ENCODE measurements at places on chromosomes 12 and 14. TPM values are rescaled to one million over a fixed set of nuclear protein-coding genes. Genes with fewer than 3 reads are reported as not detected.

LRTM2 gene
- not detected for total RNA-seq

OR6C70 gene
- not detected for total RNA-seq

LRRC9 gene
- 0.05 TPM for total RNA-seq

LRP6 gene
- 27.3 TPM for total RNA-seq

ETFBKMT gene
- total RNA-seq, result 7.9 TPM

OTX2 gene
- not detected for total RNA-seq

HNRNPC gene
- total RNA-seq, result 267 TPM

IFNG-AS1 gene
- not detected for total RNA-seq

PGF gene
- total RNA-seq, result 4.9 TPM

CFAP251 gene
- total RNA-seq, result 0.92 TPM

KRT5 gene
- 1.1 TPM for total RNA-seq

HPD gene
- 2.2 TPM for total RNA-seq

OTUB2 gene
- total RNA-seq, result 0.52 TPM

FOXN4 gene
- total RNA-seq, result not detected

LMO3 gene
- total RNA-seq, result 2.6 TPM

MYH6 gene
- total RNA-seq, result 4,258 TPM

GALC gene
- 15.2 TPM for total RNA-seq

KCNH3 gene
- total RNA-seq, result 0.30 TPM

MGST1 gene
- total RNA-seq, result 23.4 TPM

MYO1H gene
- 0.52 TPM for total RNA-seq

PEX5 gene
- 37.1 TPM for total RNA-seq

- DNase-seq, result peak; percentile 84
Observed at GRCh38 chr12:121128908-121129810, 3.5 kb upstream of the P2RX7 start.

- no peak for DNase-seq
Observed at GRCh38 chr12:6684609-6685008, 4.6 kb downstream of the ZNF384 start.

DNA sequence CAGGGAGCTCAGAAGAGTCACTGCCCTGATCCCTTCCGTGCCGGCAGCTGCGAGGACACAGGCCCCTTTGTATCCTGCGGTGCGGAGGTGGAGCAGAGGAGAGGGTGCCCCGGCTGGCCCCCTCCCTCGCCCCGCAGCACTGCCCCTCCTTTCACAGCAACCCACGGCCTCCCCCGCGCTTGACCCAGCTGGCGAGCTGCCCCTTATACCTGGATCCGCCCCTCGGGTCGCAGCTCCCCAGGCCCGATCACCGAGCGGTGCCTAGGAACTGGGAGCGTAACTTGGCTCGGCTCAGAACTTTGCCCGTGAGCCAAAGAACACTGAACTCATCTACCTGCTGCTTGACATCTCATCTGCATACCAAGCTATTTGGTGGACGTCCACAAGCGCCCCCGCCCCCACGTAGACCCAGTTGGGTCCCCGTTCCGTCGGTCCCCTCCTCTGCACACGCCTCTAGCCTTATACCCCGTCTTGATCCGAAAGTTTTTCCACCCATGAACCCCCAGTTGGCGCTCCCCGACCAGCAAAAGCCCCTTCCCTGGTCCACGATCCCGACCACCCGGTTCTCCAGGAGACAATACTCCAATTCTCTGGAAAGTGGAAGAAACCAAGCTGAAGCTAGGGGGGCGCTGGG is 697 bp upstream of the DNAJC14 start:
- peak; percentile 70 for DNase-seq

GRCh38 chr12:32455607-32456071 is 56.3 kb downstream of the FGD4 start:
- DNase-seq, result no peak

GRCh38 chr14:106174206-106174605 is 647.8 kb downstream of the TMEM121 start:
- no peak for DNase-seq

DNA sequence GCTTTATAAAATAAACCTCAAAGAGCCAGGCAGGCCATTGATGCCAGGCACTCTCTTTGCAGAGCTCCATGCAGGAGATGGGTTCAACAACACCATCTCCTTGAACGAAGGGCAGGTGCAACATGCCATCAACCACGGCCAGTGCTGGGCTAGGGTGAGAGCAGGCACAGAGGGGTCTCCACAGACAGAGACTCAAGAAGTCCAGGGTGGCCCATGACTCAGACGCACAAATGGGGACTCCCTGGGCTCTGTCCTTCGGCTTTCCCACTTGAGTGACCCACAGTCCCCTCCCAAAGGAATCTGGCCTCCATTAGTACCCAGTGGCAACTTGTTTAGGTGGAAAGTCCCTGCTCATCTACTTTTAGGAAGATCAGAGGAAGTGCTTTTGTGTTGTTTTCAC is 124.4 kb upstream of the PZP start:
- DNase-seq, result no peak

DNA sequence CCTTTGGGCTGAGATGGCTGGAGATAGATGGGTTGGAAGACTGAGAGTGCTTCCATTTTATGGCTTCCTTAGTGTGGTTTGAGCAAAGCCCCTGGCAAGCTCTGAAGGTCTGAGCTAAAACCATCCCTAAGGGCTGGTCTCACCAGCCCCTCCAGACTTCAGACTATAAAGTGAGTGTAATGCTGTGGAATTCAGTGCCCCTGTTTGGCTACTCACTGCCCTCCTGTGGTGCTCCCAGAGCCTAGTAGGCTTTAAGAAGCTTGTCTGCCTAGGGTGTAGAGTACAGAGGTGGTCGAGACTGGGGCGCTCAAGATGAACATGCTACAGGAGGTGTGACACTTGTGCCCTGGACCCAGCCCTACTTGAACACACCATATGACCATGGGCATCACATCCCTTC is 246.7 kb upstream of the FKBP4 start:
- DNase-seq, result no peak

DNA sequence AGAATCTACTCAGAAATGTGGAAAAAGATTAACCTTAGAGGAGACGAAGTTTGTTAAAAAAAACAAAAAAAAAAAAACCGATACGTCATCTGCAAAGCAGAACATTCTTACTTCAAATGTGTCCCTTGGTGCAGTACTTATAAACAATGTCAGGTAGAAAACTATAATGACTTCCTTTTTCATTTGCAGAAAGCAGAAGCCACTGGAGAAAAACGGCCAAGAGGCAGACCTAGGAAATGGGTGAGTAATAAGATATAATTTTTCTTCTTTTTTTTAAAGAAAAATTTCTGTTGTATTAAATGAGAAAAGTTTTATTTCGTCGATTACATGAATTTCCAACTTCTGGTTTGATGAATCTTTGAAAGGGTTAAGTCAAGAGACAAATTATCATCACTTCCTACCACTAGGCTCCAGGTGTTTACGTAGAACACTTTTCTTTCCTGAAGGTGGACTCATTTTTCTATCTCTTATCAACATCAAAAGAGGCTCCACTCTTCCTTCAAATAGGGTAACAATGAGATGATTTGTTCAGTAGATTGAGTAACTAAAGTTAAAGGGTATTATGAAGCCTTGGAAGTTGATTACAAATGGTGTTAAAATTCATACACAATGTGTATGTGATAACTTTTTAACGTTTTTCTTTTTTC is 14.2 kb downstream of the HMGA2 start:
- no peak for DNase-seq

GRCh38 chr14:35879654-35880249 is 53.6 kb downstream of the BRMS1L start:
- no peak for DNase-seq

- no peak for DNase-seq
Observed at GRCh38 chr14:64061706-64062105, 208.9 kb downstream of the SYNE2 start.

GRCh38 chr14:56324856-56325699 is 206.9 kb downstream of the PELI2 start:
- no peak for DNase-seq

DNA sequence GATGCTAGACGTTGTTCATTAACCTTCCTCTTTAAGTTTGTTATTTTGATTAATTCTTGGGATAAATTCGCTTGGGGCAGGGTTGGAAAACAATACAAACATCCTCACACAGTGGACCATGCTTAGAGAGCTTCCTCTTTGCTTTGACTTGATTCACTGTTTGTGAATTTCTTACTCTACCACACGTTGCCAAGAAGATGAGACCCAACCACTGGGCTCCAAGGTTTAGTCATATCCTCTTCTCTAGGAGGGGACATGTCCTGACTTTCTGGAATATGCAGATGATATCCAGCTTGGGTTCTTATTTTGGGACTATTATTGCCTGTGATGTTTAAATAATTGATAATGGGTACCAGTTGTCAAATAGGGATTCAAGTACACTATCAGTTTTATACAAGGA is 428.2 kb downstream of the ATP23 start:
- DNase-seq, result no peak

DNA sequence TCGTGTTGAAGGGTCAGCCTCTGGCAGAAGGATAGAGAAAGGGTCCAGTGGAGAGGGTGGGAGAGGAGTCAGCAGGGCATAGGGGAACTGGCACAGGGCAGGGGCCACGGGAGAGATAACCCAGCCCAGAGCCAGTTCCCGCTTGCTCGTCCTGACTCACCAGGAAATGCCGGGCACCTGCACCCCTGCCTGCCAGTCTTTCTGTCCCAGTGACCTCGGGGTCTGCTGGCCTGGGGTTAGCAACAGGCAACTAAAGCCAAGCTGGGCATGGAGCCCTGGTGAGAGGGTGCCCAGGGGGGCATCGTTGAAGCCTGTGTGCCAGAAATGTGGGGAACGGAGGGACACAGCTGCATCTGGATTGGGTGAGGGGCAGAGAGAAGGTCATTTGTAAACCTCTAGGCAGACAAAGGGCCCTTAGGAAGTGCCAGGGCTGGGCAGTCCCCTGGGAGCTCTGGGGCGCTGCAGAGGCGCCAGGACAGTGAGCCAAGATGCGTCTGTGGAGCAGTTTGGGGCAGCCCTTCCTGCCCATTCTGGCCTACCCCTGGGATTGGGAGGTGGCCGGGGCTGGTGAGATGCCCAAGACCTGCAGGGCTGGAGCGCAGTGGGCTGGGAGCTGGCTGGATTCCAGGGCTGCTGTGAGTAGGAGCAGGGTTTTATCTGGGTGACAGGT is 5.5 kb downstream of the TNFAIP2 start:
- DNase-seq, result peak; percentile 45

DNA sequence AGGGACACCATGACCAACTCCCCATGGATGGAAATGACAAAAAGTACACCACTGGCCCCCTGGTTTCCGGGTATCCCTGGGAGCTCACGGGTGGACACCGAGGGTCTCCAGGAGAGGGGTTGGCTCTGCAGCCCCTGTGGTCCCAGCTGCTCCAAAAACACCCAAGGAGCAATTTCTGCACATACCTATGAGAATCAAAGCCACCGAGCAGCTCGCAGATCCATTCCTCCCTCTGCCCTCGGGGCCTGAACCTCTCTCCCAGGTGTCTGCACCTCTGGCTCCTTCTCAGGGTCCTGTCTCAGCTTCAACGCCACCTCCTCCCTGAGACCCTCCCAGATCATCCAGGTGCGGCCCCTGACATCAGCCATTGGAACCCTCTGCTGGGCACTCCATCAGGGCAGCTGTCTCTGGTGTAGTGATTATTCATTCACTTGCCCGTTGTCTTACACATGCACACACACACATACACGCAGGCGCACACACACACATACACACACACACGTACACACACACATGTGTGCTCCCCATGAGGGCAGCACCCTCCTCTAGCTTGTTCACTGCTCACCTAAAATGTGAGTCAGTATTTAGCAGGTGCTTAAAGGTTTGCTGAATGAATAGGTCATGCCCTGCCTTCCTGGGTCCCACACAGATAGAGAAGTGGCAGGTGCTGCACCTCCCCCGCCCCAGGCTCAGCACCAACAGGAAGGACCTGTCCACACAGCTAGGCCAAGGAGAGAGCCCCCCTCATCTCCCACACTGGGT is 5.9 kb downstream of the RIMBP2 start:
- DNase-seq, result no peak

DNA sequence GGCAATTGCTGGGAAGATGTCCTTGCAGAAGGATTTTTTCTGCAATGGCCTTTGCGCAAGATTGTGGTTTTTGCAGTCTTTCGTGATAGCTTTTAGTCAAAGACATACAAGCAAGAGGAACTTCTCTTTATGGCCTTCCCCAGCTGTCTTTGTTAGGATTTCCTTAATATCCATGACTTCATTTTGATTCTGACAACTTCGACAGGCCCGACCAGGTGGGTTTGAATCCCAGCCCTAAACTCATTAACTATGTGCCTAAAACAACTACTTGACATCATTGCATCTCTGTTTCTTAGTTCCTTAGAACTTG is 13.3 kb upstream of the VRK1 start:
- DNase-seq, result no peak

- DNase-seq, result no peak
Observed at GRCh38 chr14:94499673-94500072, 9.6 kb downstream of the SERPINA12 start.

GRCh38 chr12:81461163-81461562 is 298.0 kb downstream of the PPFIA2 start:
- DNase-seq, result no peak

- DNase-seq, result no peak
Observed at GRCh38 chr12:22702690-22703089, 77.7 kb downstream of the ETNK1 start.

- DNase-seq, result no peak
Observed at GRCh38 chr14:77212097-77212870, 30.7 kb downstream of the TMEM63C start.

- DNase-seq, result no peak
Observed at GRCh38 chr14:34300882-34301734, 160.9 kb downstream of the SPTSSA start.

- DNase-seq, result peak; percentile 58
Observed at GRCh38 chr12:4164559-4165558, 108.7 kb upstream of the CCND2 start.

GRCh38 chr12:22042976-22043669 is 2.9 kb upstream of the CMAS start:
- no peak for DNase-seq

DNA sequence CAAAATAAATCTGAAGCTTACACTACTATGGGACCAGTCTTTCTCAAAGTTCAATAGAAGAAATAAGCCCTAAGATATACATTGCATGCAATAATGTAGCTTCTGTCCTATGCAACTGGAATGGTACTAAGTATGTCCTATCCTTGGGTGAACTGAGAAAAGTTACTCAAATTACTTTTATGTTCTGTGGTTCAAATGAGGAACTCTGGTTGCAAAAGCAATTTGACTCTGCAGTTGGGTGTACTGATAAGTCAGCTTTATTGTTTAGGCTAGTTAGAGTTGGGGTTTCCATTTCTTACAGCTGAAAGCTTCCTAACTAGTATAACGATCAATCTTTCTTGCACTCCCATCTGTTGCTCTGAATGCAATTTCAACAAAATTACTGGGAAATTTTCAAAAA is 29.2 kb downstream of the GPR135 start:
- DNase-seq, result no peak

- DNase-seq, result no peak
Observed at GRCh38 chr14:56199095-56199981, 81.1 kb downstream of the PELI2 start.

GRCh38 chr12:98217257-98217656 is 298.1 kb upstream of the TMPO start:
- no peak for DNase-seq

DNA sequence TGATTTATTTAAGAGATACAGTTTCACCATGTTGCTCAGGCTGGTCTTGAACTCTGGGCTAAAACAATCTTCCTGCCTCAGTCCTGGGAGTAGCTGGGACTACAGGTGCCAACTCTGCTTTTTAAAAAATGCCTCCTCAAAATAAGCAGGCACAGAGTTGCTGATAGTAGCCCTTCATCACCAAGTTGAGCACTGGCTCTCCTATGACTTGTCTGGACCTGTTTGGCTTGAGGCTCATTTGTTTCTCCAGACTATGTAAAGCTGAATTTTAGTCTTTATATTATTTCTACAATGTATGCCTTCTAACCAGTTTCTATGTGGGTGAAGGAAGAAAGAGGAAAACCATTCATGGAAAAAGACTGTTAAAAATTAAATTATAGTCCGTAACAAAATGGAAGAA is 39.5 kb upstream of the RAD51AP1 start:
- DNase-seq, result no peak

Data from left ventricle myocardium superior (tissue), 1 donor.